ENCODE measurements at places on chromosomes 2 and 18. TPM values are rescaled to one million over a fixed set of nuclear protein-coding genes. Genes with fewer than 3 reads are reported as not detected.

DNA sequence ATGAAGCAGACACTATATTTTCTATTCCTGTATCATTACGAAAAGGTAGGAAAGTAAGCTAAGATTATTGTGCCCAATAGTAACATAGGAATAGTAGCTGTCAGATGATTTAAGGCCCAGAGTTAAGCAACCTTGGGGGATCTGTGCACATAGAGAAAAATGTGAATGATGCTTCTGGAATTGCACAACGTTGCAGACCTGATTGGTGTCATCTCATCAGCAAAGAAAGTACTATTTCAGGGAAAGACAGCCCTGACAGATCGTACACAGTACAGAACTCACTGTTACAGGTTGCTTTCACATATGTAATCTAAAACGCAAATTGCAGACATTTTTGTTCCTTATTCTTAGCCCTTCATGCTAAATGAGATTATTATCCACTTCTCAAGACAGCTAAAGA lies 535.9 kb downstream of the TRIB2 start:
- no peak for DNase-seq

GRCh38 chr2:126661702-126662500 lies 5.9 kb downstream of the GYPC start:
- DNase-seq, result no peak

The SPC25 gene
- 10.2 TPM for total RNA-seq

GRCh38 chr18:11271954-11272353 lies 122.6 kb upstream of the PIEZO2 start:
- DNase-seq, result no peak

GRCh38 chr2:132460781-132461180 lies 44.2 kb downstream of the GPR39 start:
- no peak for DNase-seq

DNA sequence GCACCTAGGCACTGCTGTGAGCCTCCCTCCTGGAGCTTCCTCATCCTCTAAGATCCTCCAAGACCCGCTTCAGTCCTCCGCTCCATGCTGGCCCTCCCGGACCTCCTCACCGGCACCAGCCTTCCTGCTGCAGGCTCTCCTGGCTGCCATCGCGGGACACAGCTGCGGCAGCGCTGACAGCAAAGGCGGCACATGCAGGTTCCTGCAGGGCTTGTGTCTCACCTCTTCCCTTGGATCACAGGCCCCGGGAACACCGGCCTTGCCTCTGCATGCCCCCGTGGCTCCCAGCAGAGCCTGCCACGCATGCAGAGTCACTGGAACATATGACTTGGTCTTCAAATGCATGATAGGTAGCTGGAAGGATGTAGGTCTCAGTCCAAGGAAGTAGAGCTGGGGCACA lies 67.2 kb downstream of the PTGR3 start:
- no peak for DNase-seq

The IL36G gene
- total RNA-seq, result not detected

GRCh38 chr2:2919574-2920365 lies 457.8 kb downstream of the EIPR1 start:
- peak; percentile 11 for DNase-seq

GRCh38 chr2:104874230-104874629 lies 20.3 kb downstream of the POU3F3 start:
- DNase-seq, result no peak

DNA sequence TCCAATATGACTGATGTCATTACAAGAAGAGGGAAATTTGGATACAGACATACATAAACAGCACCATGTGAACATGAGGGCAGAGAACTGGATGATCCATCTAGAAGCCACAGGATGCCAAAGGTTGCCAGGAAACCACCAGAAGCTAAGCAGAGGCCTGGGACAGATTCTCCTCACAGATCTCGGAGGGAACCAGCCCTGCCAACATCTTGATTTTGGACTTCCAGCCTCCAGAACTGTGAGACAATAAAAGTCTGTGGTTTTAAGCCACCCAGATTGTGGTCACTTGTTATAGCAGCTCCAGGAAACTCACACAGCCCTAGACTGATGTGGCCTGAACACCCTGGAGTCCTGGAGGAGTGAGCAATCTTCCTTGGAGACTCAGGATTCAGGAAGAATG lies 351.6 kb downstream of the EIPR1 start:
- no peak for DNase-seq

The NEMP2 gene
- total RNA-seq, result 5.4 TPM

DNA sequence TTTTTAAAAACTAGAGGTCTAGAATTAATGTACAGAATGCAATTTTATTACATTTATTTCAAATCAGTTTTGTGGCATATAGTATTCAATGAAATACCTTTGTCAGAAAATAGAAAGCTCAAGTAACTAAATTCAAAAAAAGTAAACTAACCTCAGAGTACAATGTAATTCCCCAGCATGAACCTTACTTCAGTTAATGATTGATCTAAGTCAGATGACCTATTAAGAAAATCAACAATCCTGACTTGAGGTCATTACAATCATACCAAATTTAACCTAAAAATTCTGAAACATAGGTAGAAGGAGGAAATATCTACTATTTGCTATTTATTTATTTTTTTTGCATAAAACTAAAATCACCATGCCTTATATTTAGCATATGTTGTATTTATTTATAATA lies 142.9 kb downstream of the CCDC102B start:
- no peak for DNase-seq

The AKAIN1 gene
- 6.9 TPM for total RNA-seq

DNA sequence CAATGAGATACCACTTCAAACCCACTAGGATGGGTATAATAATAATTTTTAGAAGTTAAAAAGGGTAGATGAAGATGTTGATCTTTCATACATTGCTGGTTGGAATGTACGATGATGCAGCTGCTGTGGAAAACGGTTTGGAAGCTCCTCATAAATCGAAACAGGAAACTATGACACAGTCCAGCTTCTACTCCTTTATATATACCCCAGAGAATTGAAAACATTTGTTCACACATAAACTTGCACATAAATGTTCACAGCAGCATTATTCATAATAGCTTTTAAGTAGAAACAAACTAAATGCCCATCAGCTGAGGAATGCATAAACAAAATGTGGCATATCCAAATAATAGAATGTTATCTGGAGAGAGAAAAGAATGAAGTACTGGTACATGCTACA lies 95.0 kb downstream of the STRADB start:
- DNase-seq, result no peak

DNA sequence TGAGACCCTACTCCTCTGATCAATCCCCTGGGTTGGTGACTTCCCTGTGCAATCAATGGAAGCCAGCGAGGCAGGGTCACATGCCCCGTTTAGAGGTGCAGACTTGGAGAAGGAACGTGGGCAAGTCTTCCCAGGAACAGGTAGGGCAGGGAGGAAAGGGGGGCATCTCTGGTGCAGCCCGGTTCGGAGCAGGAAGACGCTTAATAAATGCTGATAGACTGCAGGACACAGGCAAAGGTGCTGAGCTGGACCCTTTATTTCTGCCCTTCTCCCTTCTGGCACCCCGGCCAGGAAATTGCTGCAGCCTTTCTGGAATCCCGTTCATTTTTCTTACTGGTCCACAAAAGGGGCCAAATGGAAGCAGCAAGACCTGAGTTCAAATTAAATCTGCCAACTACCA lies 821 bp upstream of the PROC start:
- DNase-seq, result no peak

- no peak for DNase-seq
Measured at GRCh38 chr2:217623281-217623912, 379.4 kb downstream of the TNS1 start.

The RMND5A gene
- total RNA-seq, result 45.8 TPM
